ENCODE measurements at places on chromosomes 5 and 9.

GRCh38 chr9:99140685-99141314 lies 35.9 kb downstream of the TGFBR1 start:
- DNase-seq: no peak

- no peak for DNase-seq
Observed at GRCh38 chr5:123671711-123672456, 159.9 kb downstream of the CSNK1G3 start.

GRCh38 chr9:99533421-99533820 lies 288.3 kb upstream of the NR4A3 start:
- DNase-seq: no peak

GRCh38 chr5:143426437-143426991 lies 23.0 kb upstream of the NR3C1 start:
- DNase-seq: no peak

DNA sequence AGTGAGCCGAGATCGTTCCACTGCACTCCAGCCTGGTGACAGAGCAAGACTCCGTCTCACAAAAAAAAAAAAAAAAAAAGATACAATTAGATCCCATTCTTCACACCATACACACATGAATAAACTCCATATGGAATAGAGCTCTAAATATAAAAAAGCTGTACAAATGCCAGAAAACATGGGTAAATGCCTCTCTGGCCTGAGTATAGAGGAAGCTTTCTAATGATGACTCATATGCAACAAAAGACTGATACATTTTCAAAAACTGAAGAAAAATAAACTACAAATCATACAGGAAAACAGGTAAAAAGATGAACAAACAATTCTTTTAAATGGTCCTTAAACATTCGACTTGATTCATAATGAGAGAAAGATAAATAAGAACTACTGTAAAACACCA lies 8.6 kb downstream of the ZFP62 start:
- DNase-seq: no peak

GRCh38 chr9:111914749-111915424 lies 18.3 kb downstream of the UGCG start:
- no peak for DNase-seq

- DNase-seq: peak; percentile 96
Observed at GRCh38 chr9:115596021-115596745, 478.2 kb upstream of the TNC start.

- no peak for DNase-seq
Observed at GRCh38 chr9:89426384-89426961, 71.4 kb downstream of the SEMA4D start.

Measured in BJ (cell line).